ENCODE measurements at places on chromosomes 11 and 22.

DNA sequence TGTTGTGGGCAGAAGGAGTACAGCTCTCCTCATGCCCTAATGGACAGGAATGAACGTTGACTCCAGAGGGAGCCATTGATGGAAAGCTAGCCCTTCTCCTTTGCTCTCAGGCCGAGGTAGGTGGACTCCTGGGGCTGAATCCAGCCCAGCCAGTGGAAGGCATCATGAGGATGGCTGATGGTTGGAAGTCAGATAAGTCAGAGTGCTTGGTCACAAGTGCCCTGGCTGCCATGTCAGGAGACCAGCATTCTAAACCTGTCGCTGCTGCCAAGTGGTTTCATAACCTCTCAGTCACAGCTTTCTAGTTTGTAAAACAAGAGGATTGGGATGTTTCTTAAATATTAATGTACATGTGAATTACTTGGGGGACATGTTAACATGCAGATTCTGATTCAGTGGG lies 32.3 kb downstream of the PIWIL4 start:
- no peak for DNase-seq

GRCh38 chr22:27766679-27767078 lies 34.9 kb downstream of the MN1 start:
- no peak for DNase-seq

- DNase-seq = no peak
These were observed 65.6 kb upstream of the CLMP start for GRCh38 chr11:123260511-123261211.

GRCh38 chr22:29964776-29965175 lies 81.8 kb downstream of the MTMR3 start:
- DNase-seq = no peak

DNA sequence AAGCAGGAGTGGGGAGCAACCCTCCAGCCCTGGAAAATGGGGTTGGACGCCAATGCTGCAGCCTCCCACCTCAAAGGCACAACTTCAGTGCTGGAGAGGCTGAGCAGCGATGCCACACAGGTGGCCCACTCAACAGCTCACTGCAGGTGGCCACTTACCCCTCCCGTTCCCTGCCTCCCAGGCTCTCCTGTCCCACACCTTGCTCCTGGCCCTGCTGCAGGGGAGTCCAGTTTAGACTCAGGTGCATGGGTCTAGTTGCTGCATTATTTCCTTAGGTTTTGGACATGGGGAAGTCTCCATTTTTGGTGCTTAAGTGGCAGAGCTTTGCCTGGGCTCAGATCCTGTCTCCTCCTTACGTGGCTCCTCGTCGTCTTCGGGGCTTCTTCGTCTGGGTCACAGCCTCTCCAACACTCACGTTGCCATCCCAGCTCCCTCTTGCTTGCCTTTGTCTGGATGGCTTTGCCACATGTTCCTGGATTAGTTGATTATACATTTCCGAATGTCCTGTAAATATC lies 898.3 kb downstream of the BRD1 start:
- DNase-seq = no peak

- DNase-seq = no peak
These were observed 83.1 kb upstream of the FGF3 start for GRCh38 chr11:69902337-69902736.

- no peak for DNase-seq
These were observed 682 bp downstream of the ATM start for GRCh38 chr11:108223348-108224149.

DNA sequence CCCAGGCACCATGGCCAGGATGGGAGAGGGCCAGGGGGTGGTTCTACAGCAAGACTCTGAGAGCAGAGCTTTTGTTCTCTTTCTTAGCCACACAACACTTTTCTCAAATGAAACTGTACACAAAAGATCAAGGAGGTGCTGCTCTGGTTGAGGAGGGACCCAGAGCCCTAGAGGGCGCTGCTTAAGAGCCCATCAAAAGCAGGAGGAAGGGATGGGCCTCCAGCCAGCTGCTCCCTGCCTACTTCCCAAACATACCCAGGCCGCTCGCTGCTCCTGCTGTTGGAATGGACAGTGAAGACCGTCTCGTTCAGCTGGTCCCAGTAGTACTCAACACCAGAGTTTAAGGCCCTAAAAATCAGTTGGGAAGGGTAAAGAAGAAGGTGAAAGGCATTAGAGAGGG lies 18.4 kb upstream of the CHRM4 start:
- DNase-seq = no peak

GRCh38 chr11:44742508-44743246 lies 15.9 kb downstream of the TSPAN18 start:
- no peak for DNase-seq

- no peak for DNase-seq
These were observed 9.2 kb upstream of the PIWIL4 start for GRCh38 chr11:94557992-94558391.

- peak; percentile 36 for DNase-seq
These were observed 42.2 kb upstream of the FBLN1 start for GRCh38 chr22:45460288-45461109.

All from retina (tissue), 1 donor.